Fibroblast of skin of scalp (primary cell): ENCODE measurements at places on chromosomes 5 and 9.

- no peak for DNase-seq
Observed at GRCh38 chr9:125845271-125845808, 98.2 kb downstream of the PBX3 start.

- DNase-seq: no peak
Observed at GRCh38 chr5:8770431-8770830, 775.4 kb downstream of the SEMA5A start.

- peak; percentile 77 for DNase-seq
Observed at GRCh38 chr9:14314424-14314928, 535 bp upstream of the NFIB start.

- DNase-seq: no peak
Observed at GRCh38 chr5:124689653-124690052, 56.8 kb downstream of the ZNF608 start.

DNA sequence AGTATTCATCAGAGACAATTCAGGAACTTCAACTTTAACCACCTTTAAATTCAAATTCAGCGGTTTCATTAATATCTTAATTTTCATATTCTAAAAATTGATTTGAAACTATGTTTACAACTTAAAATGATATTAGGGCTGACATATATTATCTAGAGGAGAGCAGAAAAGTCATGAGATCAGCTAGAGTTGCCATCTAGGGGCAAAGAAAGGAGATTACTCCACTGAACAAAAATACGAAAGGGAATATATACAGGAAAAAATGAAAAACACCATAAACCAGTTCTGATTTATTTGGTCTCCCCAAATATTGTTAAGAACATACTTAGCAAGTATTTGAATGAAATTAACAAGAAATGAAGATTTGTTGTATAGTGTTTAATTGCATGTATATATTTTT lies 946.3 kb downstream of the DTWD2 start:
- DNase-seq: peak; percentile 1

DNA sequence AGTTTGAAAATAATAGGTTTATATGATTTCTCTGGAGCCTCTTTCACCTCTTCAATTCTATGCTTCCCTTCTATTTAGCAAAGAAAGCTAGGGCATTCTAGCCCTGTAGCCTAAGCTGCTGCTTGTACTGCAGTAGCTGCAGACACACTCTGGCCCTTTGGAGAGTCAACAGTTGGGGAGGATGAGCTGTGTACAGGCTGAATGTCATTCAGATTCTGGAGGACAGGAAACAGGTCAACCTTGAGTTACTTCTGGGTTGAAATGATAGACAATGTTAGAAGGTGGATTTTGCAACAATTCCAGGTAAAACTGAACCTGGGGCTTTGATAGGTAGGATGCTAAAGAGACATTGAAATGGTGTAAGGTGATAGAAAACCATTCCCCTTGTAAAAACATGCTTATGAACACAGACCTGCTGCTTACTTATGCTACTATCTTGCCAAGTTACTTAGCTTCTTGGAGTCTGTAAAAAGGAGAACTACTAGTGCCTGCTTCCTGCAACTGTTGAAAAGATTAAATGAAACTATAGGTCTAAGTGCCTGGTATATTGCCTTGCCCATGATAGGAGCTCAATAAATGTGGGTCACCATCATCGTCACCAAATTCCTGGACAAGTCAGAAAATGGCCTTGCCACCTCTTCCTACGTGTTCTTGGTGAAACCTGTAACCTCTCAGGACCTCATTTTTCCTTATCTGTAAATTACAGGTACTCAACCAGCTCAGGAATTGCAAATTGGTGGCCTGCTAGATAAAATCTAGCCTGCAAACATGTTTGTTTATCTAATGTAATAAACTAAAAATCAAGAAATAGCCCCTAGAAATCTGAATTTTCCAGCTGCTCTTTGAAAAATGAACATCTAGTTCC lies 83.7 kb downstream of the GALNT10 start:
- DNase-seq: no peak

DNA sequence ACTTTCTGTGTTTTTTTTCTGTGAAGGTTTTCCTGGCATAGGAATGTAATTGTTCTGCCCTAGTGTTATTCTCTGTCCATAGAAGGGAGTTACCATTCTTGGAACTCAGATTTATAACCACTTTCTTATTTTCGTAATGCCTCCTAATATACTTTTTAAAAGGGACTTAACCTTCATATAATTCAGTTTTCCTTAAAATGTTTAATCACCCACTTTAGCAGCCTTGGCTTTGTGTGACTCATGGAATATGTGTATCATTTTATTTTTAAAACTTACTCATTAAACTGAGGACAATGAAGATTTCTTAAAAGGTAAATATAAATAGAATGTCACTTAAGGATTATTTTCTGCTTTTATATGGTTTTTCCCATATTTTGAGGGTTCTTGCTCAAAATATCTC lies 50.0 kb downstream of the RAI14 start:
- DNase-seq: no peak

DNA sequence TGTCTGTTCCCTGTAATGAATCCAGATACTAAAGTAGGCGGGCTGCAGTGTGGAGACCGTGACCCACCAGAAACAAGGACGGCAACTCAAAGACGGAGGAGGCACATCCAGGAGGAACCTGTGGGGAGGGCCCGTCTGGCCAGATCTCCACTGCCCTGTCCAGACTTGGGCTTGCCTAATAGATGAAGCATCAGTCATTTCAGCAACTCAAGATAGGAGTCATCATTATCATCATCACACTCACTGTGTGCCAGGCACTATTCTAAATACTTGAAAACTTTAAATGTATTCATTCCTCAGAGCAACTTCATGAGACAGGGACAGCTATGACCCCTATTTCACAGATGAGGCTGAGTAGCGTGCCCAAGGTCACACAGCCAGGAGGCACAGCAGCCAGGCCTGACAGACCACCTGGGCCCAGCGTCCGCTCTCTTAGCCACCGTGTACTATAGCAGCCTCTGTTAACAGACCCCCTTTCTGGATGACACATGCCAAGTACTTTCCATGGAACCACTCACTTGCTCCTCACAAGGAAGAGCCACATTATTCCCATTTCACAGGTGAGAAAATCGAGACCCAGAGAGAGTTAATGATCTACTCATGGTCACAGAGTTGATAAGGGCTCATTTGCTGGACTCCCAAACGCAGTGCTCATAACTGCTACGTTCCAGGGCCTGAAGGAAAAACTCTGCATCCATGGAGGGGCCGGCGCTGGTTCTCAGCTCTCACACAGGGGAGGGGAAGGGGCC lies 4.9 kb upstream of the IL4 start:
- no peak for DNase-seq

- no peak for DNase-seq
Observed at GRCh38 chr5:95777441-95777840, 45.1 kb downstream of the GLRX start.

- DNase-seq: no peak
Observed at GRCh38 chr9:121812159-121812735, 160.8 kb downstream of the DAB2IP start.

DNA sequence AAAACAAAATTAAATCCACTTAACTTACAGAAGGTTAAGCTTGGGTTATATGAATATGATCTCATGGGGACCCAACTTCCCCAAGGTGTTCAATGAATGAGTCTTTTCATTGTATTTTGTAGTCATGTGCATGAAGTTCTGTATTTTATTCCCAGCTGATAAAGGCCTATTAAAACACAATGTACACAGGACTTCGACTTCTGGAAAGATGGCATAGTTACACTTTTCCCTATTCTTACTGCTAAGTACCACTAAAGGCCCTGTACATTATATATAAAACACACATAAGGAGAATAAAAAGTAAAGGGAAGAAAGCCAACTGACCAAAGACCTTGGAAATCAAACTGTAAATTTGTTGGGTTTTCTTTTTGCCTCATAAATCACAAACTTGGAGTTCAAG lies 222.4 kb downstream of the SAXO1 start:
- DNase-seq: no peak

DNA sequence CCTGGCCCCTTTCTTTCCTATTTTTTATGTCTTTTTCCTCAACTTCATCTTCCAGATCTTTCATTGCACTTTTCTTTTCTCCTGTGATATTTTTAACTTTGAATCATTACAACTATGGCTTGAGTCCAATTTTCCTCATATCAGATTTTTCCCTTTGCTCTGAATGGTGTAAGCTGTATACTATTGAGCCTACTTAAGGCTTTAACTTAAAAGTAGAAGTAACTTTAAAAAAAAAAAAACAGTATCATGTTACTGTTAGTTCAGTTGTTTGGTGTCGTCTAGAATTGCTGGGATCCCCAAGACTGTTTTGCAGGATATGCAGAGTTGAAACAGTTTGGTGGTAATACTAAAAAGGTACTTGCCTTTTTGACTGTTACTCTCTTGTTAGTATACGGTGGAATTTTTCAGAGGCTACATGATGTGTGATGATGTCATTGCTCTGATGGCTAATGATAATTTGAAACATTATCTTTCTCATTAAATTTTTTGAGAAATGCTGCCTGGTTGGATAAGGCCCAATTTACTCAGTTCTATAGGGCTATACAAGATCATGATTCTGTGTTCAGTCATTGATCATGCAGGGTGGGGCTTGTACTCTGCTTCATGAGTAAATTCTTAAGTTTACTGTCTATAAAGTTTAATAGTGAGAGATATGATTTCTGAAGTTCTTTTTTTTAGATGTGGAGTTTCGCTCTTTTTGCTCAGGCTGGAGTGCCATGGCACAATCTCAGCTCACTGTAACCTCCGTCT lies 8.8 kb downstream of the NAA35 start:
- no peak for DNase-seq

GRCh38 chr5:91016954-91017700 lies 366.0 kb downstream of the ARRDC3 start:
- DNase-seq: no peak

- DNase-seq: peak; percentile 83
Observed at GRCh38 chr9:21605489-21605931, 123.4 kb upstream of the IFNE start.

DNA sequence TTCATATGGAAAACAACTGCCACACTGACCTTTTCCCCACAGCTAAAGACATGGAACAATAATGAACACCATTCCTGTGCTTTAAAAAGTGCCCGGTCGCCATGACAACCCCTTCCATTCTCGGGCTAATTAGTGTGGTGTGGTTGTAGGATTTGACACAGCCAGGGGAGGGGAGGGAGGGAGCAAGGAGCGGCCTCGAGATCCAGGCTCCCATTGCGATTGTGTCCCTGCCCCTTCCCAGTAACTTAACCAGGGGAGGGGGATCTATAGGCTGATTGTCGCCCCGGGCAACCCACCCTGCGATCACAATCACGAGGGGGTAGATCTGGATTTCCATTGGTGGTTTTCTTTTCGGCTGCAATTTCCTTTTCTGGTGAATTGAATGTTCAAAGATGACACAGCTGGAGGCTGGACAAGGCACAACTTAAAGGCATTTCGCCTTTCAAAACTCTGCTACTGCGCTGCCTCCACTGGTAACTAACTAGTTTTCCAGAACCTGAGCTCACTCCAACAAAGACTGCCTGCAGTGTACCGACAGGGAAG lies 96.7 kb upstream of the RETREG1 start:
- DNase-seq: peak; percentile 58

- DNase-seq: peak; percentile 86
Observed at GRCh38 chr9:2017331-2018161, 2.4 kb downstream of the SMARCA2 start.

GRCh38 chr5:160008877-160009590 lies at the start of gene TTC1:
Gene TTC1 (plus strand): TSS chr5:160009139. CDS start chr5:160010529, 1,390 bp downstream.
- DNase-seq: peak; percentile 100

- DNase-seq: no peak
Observed at GRCh38 chr9:77933019-77933418, 98.6 kb downstream of the GNAQ start.

- DNase-seq: no peak
Observed at GRCh38 chr5:174151599-174152181, 106.2 kb downstream of the NSG2 start.
